EH (cell line): ENCODE measurements at places on chromosomes 7 and 10.

GRCh38 chr10:63940277-63940922 is 419.2 kb downstream of the REEP3 start:
- no peak for DNase-seq

GRCh38 chr10:17278607-17279240 is 50.7 kb downstream of the VIM start:
- DNase-seq: no peak

- peak; percentile 48 for DNase-seq
Observed at GRCh38 chr10:3774018-3774813, 10.8 kb downstream of the KLF6 start.

GRCh38 chr10:112601214-112602090 is 154.4 kb downstream of the VTI1A start:
- no peak for DNase-seq

- no peak for DNase-seq
Observed at GRCh38 chr10:62844280-62845011, 28.3 kb upstream of the EGR2 start.

DNA sequence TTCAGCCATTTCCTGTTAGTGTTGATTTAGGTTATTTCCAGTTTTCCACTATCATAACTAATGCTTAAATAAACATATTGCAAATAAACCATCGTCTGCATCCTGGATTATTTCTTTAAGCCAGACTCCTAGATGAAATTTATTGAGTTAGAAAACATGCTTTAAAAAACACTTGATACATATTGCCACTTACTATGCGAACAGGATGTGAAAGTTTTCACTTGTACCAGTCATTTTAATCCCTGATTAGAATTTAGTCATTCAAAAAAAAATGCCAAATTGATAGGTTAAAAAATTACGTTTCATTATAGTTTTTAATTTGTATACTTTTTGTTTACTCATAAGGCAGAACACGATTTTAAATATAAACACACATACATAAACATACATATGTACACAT is 309.6 kb downstream of the RNLS start:
- DNase-seq: no peak

DNA sequence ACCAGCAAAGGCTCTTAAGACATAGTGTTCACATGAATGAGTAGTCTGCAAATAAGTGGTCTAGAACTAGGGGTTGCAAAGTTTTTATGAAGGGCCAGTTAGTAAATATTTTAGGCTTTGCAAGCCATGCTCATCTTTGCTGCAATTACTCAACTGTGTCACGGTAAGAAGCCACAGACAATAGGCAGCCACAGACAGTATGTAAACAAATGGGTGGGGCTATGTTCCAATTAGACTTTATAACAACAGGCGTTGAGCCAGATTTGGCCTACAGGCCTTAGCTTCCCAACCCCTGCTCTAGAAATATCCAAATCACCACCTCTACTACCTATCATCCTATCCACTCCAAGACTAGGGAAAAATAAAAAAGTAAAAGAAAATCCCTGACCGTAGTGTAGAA is 9.2 kb downstream of the IKZF5 start:
- peak; percentile 11 for DNase-seq

DNA sequence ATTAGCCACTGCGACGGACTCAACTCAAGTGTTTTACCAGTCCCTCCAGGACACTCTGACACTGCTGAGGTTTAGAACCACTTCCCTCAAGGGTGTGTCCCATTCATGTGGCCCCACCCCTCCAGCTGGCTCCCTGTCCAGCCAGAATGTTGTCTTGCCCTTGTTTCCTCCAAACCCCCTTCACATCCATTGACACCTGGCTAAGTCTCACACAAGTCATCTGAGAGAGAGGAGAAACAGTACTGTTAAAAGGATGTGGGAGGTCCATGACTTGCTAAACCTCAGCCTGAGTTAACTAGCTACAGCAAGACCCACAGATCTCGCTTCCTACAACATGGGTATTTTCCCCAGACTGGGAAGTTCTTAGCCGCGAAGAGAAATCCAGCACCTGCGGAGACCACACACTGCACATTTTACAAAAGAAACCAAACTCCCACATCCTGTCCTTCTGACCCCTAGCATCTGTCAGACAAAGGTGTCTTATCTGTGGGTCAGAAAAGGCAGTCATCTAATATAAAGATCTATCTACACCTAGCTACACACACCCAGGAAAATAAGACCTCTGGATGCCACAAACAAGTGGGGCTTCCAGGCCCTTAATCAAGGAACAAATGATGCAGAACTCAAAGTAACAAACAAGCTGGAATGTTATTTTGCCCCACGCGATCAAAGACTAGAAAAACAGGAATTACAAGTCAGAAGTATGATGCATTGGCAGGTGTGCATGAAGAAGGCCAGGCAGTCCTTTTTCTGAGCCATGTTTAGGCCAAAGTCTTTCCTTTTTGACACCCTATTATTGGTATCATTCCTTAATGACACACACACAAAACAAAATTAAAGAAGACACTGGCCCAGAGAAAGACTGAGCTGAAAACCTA is 13.9 kb downstream of the OSBPL3 start:
- no peak for DNase-seq

DNA sequence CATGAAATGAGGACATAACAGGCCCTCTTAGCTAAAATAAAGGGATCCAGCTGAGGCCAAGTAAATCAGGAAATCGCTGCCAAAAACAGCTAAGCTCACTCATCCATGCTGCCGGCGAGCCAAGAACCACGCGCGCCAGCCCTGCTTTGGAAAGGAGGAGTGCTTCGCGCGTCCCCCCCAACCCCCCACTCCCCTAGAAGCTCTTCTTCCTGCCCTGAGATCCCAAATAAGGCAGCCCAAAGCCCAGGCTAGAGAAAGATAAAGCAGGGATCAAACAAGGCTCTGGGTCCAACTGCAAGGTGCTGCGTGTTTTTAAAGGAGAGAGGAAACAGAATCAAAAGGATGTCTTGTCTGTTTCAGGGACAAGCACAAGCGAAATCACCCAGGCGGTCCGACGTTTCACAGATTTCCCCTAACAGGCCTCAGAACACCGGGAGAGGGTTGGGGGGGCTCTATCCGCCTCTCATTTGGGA is 168.3 kb upstream of the AUTS2 start:
- peak; percentile 11 for DNase-seq

GRCh38 chr7:5359344-5359743 is 64.3 kb downstream of the TNRC18 start:
- no peak for DNase-seq

GRCh38 chr7:136303162-136303561 is 326.0 kb upstream of the MTPN start:
- no peak for DNase-seq

- DNase-seq: peak; percentile 47
Observed at GRCh38 chr7:28155019-28155660, 25.5 kb downstream of the JAZF1 start.

- DNase-seq: no peak
Observed at GRCh38 chr10:81127931-81128330, 590.2 kb downstream of the SH2D4B start.

DNA sequence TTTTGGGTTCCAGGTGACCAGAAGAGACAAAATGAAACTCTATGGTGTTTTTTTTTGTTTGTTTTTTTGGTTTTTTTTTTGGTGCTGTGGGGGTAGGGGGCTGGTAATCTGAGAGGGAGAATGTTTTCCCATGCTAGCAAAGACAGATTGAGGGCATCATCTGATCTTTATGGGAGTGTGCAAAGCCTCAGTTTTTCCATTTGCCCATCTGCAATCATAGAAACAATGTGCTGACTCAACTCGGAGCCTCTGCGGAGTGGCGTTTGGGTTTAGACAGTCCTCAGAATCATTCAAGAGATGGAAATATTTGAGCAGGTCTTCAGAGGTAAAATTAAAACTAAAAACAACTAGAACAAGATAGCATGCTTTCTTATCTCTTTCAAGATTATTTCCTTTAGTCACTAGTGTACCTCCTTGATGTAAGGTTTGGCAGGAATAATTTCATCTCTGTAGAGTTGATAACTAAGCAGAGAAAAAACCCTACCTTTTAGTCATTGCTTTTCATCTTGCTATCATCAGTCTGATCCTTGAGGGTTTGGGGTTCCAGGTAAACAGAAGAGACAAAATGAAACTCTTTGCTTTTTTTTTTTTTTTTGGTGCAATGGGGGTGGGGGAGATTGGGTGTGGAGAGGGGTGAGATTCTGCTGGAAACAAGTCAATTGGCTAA is 18.0 kb downstream of the CNNM2 start:
- no peak for DNase-seq

GRCh38 chr10:3139216-3139910 is 33.2 kb downstream of the PITRM1 start:
- DNase-seq: no peak

DNA sequence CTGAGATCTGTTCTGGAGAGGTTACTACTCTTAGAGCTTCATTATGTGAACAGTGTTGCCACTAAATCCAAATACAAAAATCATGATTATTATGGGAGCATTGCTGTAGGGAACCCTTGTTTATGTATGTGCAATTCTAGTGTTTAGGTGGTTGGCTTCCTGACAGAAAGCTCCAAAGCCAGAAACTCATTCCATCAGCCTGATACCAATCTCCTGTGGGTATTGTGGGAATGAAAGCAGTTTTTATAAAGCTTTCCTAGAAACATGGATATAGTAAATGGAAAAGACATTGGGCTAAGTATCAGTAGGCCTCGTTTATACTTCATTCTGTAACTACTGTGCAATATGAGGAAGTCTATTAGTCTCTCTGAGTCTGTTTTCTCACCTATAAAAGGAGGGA is 6.4 kb downstream of the SDK1 start:
- DNase-seq: no peak

GRCh38 chr7:120407010-120407409 is 134.0 kb downstream of the KCND2 start:
- DNase-seq: no peak

GRCh38 chr7:96495751-96496216 is 173.9 kb upstream of the SLC25A13 start:
- DNase-seq: no peak

DNA sequence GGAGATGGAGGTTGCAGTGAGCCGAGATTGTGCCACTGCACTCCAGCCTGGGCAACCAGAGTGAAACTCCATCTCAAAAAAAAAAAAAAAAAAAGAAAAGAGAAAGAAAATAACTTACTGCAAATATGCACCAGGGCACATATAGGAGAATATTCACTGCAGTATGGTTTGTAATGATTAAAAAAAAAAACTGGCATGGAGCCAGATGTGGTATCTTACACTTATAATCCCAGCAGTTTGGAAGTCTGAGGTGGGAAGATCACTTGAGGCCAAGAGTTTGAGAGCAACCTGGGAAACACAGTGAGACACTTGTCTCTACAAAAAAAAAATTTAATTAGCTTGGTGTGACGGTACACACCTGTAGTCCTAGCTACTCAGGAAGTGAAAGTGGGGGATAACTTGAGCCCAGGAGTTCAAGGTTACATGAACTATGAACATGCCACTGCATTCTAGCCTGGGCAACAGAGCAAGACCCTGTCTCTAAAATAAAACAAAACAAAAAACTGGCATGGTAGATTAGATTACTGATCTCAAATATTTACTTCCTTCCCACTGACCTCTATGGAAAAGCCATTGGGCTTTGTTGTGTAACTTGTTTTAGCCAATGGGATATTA is 85.6 kb downstream of the MICU1 start:
- DNase-seq: no peak

DNA sequence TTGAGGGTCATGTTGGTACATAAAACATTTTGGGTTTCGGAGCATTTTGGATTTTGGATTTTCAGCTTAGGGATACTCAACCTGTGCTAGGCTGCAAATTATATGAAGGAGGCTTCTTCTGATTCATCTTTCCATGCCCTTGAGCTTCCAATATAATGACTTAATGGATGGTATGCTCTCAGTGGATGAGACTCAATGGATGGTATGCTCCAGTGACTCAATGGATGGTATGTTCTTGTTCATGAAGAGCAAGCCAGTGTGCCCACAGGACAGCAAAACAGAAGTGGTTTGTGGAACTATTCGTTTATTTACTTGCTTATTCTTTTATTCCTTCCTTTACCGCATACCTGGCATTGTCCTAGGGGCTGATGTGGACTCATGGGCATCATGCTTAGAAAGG is 969.6 kb downstream of the LRMDA start:
- peak; percentile 40 for DNase-seq

DNA sequence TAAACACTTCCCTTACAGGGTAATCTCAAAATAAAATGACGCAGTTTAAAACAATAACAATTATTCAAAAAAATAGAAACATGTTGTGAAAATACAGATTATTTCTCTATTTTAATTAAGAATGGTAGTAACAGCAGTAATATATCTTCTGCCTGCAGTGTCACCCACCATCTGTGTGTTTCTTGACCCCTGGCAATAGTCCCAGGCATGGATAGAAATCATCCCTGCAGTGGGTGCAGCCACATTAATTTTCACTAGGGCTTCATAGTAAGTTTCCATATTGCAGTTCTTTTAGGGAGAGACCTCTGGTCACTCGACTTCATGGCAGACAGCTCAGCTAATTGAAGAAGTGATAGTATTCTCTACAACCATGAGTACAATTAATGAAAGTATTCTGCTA is 470.1 kb upstream of the TEX47 start:
- no peak for DNase-seq

DNA sequence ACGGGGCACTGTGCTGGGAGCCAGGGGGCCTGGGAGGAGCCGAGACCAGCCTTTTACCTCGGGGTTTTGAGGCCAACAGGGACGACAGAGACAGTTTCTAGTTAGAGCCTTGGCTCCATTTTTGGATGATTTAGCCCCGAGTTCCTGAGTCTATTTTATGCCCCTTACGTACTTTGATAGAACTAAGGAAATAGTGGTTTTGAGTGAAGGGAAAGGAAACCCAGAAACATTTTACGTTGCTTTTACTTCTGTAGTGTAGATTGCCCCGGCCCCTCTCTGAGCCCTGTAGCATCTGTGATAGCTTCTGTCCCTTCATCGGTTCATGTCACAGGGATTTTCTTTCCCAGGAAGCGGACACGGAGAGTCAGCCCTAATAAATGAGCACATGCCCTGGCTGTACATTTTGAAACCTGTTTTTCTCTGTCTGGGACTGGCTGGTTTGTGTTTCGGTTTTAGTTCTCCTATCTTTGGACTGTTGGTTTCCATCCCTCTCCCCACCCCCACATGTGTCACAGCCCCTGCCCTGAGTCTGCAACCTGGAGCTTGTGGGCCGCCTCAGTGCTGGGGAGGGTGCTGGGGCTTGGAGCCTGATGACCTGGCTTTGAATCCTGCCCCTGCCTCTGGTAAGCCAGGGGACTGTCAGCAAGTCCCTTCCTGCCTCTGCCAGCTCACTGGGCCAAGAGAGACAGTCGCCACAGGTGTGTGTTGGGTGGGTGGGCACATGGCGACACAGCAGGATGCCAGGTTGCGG is 6.9 kb upstream of the ORAI2 start:
- DNase-seq: no peak
